ENCODE measurements at places on chromosomes 3 and 15.

- no peak for DNase-seq
Measured at GRCh38 chr3:179872842-179873241, 163.9 kb downstream of the PEX5L start.

GRCh38 chr15:89177633-89178306 lies 43.6 kb downstream of the RLBP1 start:
- DNase-seq: peak; percentile 70

- DNase-seq: no peak
Measured at GRCh38 chr3:181724192-181724965, 12.7 kb downstream of the SOX2 start.

- DNase-seq: no peak
Measured at GRCh38 chr3:32045091-32045915, 61.1 kb upstream of the GPD1L start.

DNA sequence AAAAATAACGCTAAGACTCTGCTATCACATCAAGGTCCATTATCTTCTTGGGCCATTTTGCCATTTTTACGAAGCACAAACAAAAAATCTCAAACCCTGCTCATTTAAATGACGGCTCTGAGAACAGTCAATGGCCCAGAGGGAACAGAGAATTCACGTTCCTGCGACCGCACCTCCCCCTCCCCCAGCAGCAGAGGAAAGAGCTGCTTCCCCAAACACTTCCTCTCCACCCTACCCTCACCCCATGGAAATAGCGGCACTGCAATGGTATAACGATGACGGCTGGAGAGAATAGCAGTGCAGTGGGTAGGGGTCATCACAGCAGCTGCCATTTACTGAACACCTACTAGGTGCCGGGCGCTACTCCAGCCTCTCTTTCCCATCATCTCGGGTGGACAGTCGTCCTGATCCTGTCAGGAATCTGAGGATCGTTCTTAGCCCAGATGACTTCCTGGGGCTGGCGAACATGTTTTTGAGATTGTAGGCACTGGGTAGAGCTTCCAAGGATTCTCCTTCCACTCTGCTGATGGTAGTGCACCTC lies 113.3 kb downstream of the IQSEC1 start:
- no peak for DNase-seq

GRCh38 chr3:25548836-25549235 lies 115.9 kb downstream of the TOP2B start:
- DNase-seq: no peak

- no peak for DNase-seq
Measured at GRCh38 chr15:35206060-35206675, 121.1 kb upstream of the NANOGP8 start.

DNA sequence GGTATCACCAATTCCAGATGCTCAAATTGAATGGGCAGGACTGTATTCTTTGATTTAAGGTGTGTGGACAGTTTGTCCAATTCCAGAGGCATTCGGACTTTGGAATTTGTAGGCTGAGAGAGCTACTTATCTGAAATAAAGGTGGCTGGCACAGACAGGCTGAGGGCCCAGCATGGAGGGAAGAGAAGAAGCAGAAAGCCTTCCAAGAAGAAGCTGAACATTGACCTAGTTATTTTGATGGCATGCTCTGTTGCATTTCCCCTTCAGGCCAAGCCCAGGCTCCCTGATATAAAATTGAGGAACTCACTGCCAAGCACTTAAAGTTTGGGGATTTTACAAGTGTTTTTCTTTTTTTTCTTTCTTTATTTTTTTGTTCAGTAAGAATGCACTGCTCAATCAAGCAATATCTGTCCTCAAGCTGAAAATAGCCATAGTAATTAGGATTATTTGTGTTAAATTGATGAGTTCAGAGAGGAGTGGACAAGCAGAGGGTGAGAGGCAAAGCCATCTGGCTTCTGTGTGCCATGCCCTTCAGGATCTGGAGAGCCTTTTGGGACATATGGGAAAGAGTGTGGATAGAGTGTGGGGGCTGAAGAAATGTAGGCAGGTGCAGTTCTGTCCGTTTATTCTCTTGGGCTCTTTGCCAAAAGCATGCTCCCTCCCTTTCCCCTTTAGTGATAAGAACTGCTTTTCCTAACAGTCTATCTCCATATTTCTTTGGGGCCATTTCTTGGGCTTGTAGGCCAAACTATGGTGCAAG lies 148.9 kb downstream of the OXSM start:
- no peak for DNase-seq

DNA sequence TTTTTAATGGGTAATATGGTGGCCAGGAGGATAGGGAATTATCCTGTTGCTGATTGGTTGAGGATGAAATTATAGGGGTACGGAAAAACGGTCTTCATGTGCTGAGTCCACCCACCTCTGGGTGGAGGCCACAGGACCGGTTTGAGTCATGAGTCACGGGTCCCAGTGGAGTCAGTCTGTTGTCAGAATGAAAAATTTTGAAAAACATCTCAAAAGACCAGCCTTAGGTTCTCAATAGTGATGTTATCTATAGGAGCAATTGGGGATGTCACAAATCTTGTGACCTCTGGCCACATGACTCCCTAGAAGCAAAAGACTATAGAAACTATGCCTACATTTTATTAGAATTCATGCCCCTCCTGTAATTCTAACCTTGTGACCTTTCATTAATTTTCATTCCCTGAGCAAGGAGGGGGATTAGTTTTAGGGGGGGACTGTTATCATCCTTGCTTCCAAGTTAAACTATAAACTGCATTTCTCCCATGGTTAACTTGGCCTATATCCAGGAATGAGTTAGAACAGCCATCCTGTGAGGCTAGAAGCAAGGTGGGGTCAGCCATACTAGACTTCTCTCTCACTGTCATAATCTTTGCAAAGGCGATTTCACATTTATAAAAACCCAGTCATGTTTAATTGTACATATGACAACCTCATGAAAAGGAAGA lies 101.2 kb downstream of the TCF12 start:
- DNase-seq: no peak

- DNase-seq: no peak
Measured at GRCh38 chr3:33750211-33750548, 32.1 kb upstream of the CLASP2 start.

GRCh38 chr15:91193378-91193720 lies 93.3 kb downstream of the SV2B start:
- DNase-seq: no peak

GRCh38 chr3:13693441-13693840 lies 144.5 kb downstream of the FBLN2 start:
- DNase-seq: no peak

DNA sequence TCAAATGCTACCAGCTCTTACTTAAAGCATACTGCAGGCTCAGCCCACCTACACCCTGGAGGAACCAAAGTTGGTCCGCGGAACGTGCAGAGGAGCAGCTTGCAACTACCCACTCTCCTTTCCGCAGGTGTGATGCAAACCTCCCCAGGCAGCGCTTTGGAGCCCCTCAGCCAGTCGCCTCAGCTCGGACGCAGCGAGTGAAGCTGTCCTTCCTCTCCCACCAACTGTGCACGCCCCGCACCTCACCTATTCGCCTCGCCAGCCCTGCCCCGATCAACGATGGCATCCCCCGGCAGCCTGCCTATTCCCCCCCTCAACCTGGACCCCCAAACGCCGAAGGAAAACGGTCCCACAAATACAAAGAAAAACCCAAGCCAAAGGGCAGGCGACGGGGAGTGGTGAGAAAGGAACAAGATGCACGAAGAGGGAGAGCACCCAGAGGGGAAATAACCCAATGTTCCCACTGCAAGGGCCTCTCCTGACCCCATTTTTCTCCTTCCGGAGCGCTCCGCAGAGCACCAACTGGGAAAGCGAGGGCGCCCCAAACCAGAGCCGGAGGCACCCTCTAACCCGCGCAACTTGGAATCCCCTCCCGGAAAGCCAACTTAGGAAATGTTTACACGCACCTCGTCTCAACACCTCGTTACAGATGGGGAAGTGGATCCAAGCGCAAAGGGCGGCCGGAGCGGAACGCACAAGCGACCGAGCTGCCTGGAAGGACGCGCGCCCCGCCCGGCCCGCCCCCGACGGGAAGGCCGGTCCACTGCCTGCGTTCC lies 665 bp downstream of the GLB1 start:
- DNase-seq: peak; percentile 51

DNA sequence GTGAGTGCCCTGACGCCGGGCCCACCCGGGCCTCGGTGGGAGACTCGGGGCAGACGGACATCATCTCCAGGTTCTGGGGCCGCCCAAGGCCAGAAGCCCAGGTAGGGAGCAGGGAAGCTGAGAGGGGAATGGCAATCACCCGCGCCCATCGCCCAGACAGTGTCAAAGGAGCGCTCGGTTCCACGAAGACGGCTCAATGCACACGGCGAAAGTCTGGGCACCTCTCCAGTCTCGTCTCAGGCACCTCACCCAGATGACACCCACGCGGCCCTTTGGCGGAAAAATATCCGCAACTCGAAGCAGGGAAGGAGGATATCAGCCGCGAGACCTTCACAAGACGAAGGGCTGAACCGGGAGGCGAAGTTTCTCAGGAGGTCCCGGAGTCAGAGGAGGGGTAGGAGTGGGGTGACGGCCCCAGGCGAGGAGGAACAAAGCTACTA lies 916 bp downstream of the IL17RD start:
- no peak for DNase-seq

GRCh38 chr15:92848852-92849598 lies 51.1 kb upstream of the CHD2 start:
- peak; percentile 67 for DNase-seq

GRCh38 chr3:85180-85579 lies 111.4 kb upstream of the CHL1 start:
- no peak for DNase-seq

- no peak for DNase-seq
Measured at GRCh38 chr3:140903196-140903595, 38.4 kb upstream of the SLC25A36 start.

DNA sequence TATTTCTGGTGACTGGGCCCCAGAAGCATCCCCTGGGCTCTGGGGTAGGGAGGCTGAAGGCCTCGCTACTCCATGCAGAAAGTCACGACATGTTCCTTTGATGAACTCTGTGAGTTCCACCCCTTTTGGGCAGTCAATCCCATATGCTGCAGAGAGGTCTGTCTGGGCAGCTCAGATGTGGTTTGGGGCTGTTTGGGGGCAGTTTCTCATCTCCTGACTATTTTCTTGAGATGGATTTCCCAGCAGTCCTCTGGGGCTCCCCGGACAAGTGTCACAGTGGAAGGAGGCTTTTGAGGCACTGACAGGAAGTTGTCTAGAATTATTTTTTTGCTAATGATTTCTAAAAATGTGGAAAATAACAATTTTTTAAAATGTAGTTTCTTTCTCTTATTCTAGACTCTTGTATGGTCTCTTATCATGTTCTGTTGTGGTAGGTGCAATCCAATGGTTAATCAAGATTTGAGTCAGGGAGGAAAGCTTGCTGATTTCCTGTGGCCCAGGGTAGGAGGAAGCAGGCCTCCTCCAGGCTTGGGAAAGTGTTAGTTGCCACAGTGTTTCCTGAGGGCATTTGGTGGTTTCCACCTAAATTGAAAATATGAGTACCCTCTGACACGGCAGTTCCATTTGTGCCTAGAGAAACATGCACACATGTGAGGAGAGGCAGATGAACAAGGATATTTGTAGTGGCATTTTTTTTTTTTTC lies 19.9 kb upstream of the TATDN2 start:
- peak; percentile 30 for DNase-seq

DNA sequence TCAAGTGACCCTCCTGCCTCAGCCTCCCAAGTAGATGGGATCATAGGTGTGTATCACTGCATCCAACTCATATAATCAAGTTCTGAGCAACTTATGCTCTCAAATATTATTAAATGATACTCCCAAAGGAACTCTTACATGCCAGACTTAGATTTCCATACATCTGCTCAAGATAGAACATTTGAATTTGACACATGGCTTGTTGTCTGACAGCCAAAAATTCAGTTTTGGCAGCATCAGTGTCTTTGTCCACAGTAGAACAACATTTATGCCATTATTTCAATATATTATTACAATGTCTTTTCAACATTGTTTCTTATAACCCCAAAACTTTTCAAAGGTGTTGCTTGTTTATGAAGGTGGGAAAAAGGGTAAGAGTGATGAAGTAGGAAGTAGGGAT lies 116.2 kb downstream of the SUCNR1 start:
- DNase-seq: no peak

- DNase-seq: no peak
Measured at GRCh38 chr3:58608648-58609047, 31.5 kb upstream of the FAM107A start.

Data from CD4-positive, alpha-beta T cell treated with Interleukin-10 for 1 hour (primary cell).